Esophagus mucosa (tissue), 1 donor: ENCODE measurements at places on chromosomes 13 and 19. TPM values are rescaled to one million over a fixed set of nuclear protein-coding genes. Genes with fewer than 3 reads are reported as not detected.

IRS2 gene
- total RNA-seq, result 1.6 TPM

COX6B1 gene
- 553 TPM for total RNA-seq

CNN1 gene
- total RNA-seq, result 8.3 TPM

PRR19 gene
- 0.84 TPM for total RNA-seq

ADAMTSL5 gene
- total RNA-seq, result 6.7 TPM

FRY gene
- total RNA-seq, result 10.2 TPM

FOXA3 gene
- not detected for total RNA-seq

CTXN1 gene
- total RNA-seq, result not detected

RHPN2 gene
- total RNA-seq, result 0.84 TPM

PSG2 gene
- not detected for total RNA-seq

ACTMAP gene
- total RNA-seq, result 5.4 TPM

- ATAC-seq, result no peak
Measured at GRCh38 chr13:76516586-76516985, 369.6 kb downstream of the KCTD12 start.

DNA sequence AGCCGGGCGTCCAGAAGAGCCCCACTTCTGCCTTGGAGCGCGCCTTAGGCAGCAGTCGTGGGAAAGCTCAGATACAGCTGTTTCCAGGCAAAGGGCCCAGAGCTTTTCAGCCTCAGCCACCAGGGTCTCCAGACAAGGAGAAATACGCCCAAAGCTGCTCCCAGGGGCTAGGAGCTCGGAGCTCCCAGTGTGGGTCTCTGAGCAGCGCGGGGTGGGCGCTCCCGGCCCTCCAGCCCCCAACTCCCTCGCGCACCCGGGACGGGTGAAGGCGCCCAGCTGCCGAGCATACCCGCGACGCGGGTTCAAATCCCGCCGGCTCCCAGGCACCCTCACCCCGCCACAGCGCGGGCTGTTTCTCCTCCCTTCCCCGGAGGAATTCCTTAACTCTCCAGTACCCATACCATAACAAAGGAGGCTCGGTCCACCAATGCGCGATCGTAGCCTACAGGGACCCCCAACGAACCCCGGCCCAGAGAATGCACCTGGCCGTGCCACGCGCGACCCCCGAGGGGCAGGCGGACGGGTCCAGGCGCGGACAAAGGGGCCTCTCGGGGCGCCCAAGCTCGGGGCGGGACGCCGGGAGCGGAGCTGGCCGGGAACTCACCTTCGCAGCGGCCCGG, 507 bp downstream of the COL4A1 start:
- no peak for ATAC-seq

DNA sequence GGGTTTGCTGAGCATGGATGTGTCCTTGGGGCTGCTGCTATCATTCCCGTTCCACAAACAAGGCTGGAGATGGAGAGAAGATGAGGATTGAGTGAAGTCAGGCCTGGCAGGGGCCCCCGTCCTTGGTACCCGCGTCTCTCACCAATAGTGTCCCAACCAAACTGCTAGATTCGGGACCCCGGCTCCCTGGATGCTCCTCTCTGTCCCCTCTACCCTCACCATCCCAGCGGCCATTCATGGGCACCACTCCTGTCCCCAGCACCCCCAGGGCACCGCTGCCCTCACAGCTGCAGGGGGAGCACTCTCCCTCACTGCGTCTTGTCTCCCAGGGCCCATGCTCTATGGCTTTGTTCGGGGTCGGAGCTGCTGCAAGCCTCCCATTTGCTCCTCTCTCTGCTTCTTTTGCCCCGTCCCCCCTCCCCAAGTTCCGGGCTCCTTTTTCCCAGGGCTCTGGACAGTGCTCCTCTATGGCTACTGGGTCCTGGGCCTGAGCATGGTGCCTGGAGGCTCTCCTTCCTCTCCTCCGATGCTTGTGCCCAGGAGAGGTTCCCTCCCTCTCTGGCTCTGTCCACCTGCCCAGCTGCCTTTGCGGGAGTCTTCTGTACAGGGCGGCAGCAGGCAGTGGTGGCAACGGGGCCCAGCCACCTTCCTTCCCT, 219.5 kb downstream of the TEX29 start:
- no peak for ATAC-seq

DNA sequence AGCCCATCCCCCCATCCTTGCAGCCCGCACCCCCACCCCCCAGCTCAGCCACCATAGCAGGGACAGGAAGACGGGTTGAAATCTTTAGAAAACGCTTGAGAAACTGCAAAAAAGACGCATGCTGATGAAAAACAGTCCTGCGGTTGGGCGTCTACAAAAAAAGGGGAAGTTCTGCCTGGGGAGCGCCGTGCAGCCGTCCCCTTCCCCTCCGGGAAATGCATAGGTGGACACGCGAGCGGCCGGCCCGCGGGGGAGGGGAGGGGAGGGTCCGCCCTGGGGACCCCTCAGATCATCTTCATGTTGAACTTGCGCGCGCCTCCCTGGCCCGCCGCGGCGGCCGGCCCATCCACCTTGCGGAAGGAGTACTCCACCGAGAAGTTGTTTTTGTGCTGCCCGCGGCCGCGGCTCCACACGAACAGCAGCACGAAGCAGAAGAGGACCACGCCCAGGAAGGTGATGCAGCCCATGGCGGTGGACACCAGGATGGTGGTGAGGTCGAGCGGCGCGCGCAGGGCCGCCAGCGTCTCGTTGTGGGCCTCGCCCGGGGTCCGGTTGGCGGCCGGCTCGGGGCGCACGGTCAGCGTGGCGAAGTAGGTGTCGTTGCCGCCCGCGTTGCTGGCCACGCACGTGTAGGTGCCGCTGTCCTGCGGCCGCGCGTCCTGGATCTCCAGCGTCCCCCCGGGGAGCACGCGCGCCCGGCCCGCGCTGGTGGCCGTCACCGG, 7.9 kb upstream of the PEAK3 start:
- ATAC-seq, result peak; percentile 36

DNA sequence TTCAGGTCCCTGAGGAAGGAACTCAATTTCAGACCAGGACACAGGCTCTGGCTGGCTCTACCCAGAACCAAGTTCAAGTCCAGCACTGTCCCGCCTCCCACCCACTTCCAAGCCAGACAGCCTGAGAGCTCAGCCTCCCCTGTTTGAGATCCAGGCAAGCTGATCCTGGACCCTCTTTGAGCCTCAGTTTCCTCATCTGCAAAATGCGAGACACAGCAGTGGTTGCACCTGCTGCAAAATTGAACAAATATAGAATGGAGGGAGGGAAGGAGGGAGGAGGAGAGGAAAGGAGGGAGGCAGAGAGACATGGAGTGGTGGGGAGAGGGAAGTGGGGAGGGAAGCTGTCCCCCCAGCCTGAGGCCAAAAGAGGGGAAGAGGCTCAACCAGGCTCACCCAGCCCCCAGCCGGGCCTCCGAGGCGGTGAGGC, 751 bp downstream of the TMEM221 start:
- no peak for ATAC-seq

GRCh38 chr19:56547535-56547934, 8.8 kb downstream of the ZFP28 start:
- no peak for ATAC-seq

DNA sequence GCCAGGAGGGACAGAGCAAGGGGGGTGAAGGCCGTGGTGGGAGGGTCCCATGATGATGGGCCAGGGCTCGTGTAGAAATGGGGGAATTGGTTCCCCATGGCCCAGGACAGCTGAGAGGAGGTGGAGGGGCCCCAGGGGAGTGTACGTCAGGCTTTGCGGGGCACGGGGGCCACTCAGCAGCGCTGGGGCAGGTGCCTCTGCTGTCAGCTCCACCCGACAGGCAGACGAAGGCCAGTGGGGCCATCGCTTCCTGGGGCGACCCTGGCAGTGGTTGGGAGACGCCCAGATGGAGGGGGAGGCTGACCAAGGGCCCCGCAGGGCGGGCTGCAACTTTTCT, 1.9 kb upstream of the TEKTIP1 start:
- ATAC-seq, result no peak

DNA sequence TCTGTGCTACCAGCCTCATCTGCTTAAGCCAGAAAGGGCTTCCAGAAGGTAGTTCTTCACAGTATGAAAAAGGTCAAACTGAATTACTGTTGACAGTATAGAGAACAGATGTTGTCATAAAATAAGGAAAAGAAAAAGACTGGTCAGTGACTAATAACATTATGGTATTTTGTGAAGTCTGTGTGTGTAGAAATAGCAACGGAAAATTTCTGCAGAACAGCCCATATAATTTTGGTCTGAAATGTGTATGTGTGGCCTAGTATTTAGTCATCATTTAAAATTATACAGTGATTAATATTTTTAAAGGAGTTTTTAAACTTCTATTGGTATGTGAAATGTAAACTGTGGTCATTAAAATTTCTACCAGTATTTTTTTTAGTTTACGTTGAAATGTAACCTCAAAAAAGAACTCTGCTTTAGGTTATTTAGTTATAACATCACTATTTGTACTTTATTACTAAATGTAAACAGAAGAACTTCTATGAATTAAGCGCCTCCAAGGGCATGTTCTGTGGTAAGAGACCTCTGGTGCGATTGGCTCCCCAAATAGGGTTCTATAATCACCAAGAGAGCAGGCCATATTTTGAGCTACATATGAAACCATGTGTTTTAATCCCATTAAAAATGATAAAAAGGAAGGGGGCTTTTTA, 3.3 kb upstream of the GPR183 start:
- ATAC-seq, result no peak

DNA sequence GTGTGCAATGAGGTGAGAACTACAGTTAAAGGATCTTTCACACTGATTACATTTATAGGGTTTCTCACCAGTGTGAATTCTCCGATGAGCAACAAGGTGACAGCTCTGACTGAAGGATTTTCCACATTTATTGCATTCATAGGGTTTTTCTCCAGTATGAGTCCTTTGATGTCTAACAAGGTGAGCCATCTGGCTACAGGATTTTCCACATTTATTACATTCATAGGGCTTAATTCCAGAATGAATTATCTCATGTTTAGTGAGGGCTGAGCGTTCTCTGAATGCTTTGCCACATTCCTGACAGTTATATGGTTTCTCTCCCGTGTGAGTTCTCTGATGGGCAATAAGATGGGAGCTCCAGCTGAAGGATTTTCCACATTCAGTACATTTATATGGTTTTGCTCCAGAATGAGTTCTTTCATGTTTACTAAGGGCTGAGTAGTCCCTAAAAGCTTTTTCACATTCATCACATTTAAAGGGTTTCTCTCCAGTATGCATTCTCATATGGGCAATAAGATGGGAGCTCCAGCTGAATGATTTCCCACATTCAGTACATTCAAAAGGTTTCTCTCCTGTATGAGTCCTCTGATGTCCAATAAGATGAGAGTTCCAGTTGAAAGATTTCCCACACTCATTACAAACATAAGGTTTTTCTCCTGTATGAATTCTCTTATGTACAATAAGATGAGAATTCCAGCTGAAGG, 4.4 kb upstream of the C19orf18 start:
- ATAC-seq, result no peak

- ATAC-seq, result no peak
Measured at GRCh38 chr13:109844396-109844795, 58.0 kb upstream of the IRS2 start.

GRCh38 chr13:97548138-97548537, 114.2 kb downstream of the RAP2A start:
- no peak for ATAC-seq

DNA sequence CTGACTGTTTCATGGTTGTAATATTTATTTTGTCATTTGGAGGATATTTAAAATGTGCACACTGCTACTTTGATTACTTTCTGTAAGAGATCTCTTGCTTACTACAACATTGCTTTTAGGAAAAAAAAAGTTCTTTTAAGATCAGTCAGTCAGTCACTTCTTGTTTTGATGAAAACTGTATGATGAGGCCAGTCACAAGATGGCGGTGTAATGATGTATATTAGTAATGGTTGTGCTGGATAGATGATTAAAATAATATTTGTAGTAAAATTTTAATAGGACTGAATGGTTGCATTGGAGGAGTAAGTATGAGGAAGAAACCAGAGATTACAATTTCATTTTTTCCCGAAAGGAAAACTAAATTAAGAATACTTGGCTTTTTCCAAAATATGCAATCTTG, 2411.1 kb downstream of the PCDH9 start:
- no peak for ATAC-seq

GRCh38 chr19:43467730-43468129, 2.3 kb upstream of the LYPD3 start:
- ATAC-seq, result no peak

DNA sequence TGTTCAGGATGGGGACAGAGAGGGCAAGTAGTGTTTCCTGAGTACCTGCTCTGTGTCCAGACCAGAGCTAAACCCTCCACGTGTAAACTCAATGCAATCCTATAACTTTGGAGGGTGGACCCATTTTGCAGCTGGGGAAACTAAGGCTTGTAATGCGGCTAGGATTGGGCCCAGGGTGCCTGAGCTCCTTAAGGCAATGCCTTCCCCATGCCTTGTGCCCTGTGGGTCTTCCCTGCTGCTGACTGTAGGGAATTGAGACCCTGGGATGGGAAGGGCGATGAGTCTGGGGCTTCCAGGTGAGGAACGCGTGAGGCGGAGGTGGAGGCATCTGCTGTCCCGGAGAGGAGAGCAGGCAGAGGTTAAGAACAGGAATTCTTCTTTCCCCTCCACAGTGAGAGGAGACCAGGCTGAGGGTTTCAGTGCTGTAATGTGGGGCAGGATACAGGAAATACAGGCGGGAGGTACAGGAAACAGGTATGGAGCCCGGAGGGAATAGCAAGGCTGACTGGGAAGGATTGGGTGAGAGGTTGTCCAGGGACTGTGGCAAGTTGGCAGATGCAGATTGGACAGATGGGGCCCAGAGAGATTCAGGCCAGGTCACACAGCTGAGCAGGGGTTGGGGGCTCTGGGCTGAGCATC, 19.2 kb downstream of the SLC27A1 start:
- no peak for ATAC-seq

GRCh38 chr19:38617764-38618589, at the start of gene MAP4K1:
TSS of gene MAP4K1 (minus strand) at chr19:38617953. CDS start at chr19:38617895, 58 bp downstream.
- ATAC-seq, result peak; percentile 58

DNA sequence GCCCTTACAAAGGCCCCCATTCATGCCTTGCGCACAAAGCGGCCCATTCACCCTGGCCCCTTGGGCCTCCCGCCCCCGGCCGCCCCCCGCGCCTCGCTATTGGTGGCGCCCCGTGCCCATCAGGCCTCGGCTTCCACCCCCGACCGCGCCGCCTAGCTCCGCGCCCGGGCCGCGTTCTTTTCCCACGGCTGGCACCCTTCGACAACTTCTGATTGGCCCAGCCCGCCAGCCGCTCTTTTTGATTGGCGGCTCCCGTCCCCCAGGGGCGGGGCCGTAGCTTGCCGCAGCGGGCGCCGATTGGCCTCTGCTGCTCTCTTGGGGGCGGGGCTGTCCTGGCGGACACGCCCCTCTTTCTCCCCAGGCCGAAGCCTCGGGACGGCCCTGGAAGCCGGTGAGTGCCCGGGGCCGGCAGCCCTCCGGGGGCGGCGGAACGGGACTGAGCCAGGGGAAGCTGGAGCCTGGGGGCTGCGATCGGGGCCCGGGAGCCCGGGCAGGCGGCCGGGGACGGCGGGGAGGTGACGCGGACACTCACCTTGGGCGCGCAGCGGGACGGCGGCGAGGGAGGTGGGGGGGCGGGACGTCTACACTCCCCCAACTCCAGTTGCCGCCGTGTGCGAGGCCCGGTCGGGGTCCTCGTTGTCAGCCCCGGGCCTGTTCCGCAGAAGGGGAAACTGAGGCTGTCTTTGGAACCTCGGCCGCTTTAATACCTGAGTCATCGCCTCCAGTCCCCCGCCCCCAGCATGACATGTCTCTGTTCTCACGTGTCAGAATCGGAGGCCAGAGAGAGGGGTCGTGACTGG, at the start of gene MYH14:
MYH14 (plus strand) TSS at position 342 of the 800 bp plus-strand sequence. CDS start 6,744 bp downstream, outside the sequence.
- peak; percentile 66 for ATAC-seq

- ATAC-seq, result no peak
Measured at GRCh38 chr19:30325676-30326392, 46.4 kb upstream of the ZNF536 start.
